ENCODE measurements at places on chromosomes 5 and 9.
A peak's percentile ranks its signal among the peaks of the same experiment; 100 is the strongest.

DNA sequence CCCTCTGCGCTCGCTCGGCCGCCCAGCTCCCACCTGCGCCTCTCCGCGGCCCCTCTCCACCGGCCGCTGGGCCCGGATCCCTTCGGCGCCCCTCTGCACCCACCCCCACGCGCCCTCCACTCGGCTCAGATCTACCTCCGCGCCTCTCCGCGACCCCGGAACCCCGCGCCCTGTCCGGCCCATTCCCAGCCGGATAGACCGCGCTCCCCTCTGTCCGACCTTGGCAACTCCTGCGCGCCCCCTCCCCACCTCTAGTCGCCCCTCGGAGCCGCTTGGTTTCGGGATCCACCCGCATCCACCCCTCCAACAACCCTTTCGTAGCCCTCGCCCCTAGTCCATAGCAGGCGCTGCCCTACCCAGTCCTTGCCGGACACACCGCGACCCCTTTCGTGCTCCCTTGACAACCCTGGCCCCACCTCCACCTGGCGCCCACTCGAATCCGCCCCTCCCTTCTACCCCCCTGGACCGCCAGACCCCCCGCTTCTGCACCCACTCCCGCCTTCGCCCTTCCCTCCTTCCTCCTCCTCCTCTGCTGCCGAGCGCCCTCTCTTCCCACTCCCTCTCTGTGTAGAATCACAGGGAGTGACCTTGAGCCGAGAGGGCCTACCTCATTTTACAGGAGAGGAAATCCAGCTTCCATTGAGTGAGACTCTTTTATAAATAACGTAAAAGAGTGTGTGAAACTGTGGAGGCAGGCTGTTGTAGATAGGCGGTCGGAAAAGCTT lies 525 bp upstream of the AK3 start:
- peak; percentile 70 for DNase-seq

- no peak for DNase-seq
Measured at GRCh38 chr9:36037549-36038122, 923 bp downstream of the RECK start.

DNA sequence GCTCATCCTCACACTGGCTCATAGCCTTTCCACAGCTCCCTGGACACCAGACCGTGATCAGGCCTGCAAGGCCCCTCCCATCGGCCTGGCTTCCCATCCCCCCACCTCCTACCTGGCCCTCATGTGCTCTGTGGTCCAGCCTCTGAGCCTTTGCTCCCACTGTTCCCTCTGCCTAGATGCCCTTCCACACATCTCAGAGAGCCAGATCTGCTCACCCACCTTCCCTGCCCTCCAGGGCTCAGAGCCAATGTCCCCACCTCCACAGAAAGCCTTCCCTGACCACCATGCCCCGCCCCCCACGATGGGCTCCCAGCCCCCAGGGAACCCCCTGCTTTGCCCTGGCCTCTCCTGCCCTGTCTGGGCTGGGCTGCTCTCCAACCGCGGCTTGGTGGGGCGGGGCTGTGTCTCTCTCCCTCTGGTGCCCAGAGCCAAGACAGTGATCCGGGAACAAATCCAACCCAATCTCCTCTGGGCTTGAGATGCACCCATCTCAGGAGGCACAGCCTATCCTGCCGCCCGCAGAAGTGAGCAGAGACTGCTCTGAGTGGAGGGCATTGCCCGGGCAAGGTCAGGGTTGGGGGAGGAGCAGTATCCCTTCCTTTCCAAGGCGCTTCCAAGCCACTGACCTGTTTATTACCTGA lies 1.6 kb downstream of the NINJ1 start:
- DNase-seq: peak; percentile 32

- DNase-seq: no peak
Measured at GRCh38 chr9:94286116-94286515, 27.0 kb downstream of the ZNF169 start.

DNA sequence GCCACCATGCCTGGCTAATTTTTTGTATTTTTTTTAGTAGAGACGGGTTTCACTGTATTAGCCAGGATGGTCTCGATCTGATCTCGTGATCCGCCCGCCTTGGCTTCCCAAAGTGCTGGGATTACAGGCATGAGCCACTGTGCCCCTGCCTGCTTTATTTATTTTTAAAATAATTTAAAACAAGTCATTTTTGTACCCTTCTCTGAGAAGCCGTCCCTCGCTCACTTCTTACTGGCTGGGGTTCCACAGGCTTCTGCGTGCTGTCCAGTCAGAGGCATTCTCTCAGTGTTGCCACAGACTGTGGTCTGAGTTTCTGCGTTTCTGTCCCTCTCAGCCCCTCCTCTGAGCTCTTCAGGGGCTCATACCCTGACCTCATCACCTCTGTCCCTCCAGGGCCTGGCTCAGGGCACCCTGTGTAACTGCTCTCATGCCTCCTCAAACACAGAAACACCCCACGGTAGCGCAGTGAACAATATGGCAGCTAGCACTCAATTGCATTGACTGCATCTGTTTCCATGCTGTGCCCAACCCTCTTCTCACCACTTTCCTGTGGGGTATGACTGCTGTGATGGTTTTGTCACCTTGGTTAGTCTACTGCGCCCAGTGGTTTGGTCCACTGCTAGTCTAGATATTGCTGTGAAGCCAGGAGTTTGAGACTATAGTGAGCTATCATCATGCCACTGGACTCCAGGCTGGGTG lies 44.3 kb upstream of the SH3PXD2B start:
- no peak for DNase-seq

DNA sequence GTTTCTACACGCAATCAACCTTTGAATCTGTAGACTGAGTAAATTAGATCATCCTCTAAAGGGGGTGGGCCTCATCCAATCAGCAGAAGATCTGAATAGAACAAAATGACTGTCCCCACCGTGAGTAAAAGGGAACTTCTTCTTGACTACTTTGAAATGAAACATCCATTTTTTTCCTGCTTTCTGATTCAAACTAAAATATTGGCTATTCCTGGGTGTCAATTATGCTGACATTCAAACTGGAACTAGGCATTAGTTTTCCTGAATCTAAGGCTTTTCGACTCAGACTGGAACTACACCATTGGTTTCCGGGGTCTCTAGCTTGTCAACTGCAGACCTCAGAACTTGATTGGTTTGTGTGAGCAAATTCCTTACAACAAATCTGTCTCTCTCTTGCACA lies 772.2 kb upstream of the CDH10 start:
- no peak for DNase-seq

DNA sequence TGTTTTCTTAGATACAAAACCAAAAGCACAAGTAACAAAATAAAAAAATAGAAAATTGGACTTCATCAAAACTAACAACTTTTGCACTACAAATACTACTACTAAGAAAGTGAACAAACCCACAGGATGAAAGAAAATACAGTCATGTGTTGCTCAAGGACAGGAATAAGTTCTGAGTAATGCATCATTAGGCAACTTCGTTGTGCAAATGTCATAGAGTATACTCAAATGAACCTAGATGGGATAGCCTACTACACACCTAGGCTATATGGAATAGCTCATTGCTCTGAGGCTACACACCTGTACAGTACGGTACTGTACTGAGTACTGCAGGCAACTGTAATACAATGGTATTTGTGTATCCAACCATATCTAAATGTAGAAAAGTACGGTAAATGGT lies 88.3 kb downstream of the RAPGEF1 start:
- no peak for DNase-seq

DNA sequence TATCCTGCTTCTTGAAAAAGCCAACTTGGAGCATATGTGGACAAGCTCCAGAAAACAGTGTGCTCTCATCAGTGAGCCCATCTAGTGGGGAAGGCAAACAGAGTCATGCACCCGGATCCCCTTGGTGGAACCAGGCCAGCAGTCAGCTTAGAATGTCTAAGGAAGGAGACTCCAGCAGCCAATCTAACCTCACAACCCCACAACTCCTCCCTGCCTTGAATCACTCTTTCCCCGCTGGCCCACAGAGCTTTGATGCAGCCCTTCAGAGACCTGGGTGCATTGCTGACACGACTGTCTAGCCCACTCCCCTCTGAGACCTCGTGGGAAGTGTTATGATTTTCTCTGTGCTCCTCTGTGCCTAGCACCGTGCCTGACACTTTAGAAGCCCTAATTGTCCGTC lies 623.7 kb downstream of the BNC2 start:
- no peak for DNase-seq

DNA sequence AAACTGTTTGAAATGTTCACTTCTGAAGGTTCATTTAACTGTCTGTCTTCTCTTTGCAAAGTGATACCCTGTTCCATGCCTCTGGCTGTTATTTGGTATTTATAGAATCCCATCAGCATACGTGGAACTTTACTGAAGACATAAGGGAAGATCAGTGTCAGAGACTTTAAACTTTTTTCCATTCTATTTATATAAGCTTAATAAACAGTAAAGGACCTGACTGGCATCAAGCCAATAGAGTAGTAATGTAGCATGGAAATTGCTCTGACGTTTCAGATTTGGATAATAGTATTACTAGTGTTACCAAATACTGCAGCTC lies 94.9 kb upstream of the MINAR2 start:
- no peak for DNase-seq

GRCh38 chr9:2166203-2166602 lies 151.1 kb downstream of the SMARCA2 start:
- no peak for DNase-seq

DNA sequence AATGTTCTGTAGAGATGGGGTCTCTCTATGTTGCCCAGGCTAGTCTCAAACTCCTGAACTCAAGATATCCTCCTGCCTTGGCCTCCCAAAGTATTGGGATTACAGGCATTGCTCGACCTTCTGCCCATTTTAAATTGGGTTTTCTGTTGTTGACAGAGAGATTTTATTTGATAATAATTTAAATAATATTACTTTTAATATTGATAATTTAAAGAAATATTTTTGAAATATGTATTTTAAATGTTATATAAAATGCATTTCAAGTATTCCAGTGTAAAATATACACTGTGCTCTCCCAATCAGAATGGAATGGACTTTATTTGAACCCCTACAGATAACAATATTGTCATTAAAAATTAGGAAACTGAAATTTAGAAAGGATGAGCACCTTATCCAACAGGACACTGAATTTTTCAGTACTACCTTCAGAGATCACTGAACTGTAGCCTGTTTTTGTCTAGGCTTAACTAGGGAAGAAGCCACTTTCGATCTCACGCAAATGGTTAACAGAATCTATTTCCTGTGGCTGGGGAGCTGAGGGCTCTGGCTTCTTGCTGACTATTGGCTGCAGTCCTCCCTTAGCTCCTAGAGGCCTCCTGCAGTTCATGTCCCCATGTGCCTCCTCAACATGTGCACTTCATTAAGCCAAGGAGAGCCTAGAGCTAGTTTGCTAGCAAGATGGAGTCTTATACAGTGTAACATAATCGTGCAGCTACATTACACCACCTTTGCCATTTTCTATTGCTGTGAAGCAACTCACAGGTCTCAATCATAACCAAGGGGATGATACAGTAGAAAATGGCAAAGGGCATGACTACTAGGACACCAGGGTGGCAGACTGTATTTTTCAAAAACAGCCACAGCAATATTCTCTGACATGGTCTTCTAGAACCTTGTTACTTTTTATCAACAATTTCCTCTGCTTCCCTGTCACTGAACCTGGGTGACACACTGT lies 150.0 kb downstream of the CDC42SE2 start:
- DNase-seq: no peak

- no peak for DNase-seq
Measured at GRCh38 chr5:75681125-75681830, 36.0 kb downstream of the POC5 start.

- no peak for DNase-seq
Measured at GRCh38 chr5:67516948-67517565, 320.5 kb upstream of the CD180 start.

DNA sequence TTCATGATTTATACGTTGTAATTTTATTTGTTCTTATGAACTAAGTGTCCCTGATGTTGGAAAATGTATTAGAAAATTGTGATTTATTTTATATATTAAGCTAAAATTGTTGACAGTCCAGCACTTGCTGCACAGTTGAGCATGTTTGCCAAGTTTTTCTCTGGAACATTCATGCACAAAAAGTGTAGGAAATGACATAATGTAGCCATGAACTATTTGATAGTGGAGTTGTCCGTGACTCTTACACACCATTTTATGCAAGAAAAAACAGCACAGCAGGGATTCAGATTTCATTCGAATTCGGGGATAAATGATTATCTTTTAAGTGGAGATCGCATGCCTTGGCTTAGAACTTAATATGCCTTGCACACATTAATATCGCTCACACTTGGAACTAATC lies 708.6 kb upstream of the WWC1 start:
- DNase-seq: no peak

DNA sequence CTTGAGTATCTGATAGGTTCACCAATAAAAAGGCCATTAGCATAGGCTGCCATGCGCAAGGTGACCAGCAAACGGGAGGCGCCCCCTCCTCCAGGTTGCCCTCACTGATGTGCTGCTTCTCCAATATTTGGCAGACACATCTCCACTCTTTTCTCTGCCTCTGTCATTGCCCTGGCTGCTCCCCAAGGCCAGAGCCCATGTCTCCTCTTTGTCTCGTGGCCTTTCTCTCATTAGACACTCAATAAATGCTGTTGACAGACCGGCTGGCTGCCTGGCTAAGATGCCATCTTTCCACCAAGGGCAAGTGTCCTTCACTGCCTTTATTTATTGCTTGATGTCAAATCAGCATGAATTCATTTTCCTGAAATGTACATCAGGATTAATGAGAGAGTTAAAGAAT lies 404.0 kb upstream of the KIF2A start:
- DNase-seq: no peak

- no peak for DNase-seq
Measured at GRCh38 chr5:155480731-155481131, 467.2 kb downstream of the KIF4B start.

GRCh38 chr5:78654386-78654785 lies 5.8 kb upstream of the LHFPL2 start:
- no peak for DNase-seq

DNA sequence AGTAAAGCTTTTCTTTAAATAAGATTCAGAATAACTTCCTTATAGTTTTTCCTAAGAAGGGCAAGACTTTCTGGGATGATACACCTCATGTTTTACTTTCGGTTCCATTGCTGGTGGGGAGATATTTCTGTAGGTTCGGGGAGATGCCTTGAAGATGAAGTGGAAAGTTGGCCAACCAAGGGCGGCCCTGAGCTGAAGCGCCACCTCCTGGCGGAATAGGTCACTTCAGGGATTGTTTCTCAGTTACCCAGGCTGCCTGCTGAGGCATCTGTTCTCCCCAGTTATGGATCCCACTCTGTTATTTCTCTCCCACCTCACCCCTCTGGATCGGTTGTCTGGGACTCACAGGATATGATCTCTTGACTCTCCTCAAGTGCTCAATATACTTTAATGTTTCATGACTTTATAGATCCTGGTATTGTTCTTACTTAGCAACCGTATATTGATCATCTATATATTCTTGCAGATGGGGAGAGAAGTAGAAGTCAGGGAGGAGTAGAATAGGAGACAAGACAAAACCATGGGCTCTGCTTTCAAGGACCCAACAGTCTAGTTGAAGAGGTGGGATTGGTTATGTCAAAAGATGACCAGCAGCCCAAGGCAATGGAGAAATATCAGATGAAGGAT lies 23.4 kb downstream of the MEGF10 start:
- DNase-seq: peak; percentile 7

Measured in right kidney (tissue), 9 donors.